ENCODE measurements at places on chromosomes 16 and 17.

DNA sequence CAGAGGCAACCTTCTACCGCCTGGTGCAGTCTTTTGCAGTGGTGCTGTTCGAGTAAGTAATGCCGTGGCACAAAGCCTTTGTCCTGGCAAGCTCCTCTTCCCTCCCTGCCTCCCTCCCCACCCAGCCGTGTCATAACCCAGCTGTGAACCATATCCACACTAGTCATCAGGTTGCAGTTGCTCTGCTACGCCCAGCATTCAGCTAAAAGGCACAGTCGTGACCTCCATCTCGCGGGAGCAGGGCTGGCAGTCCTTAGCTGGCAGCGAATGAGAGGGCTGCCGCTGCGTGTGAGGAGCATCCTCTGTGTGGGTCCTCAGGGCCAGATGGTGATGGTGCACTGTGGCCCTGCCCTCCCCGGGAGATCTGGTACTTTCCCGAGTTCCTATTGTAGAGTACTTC is 39.3 kb downstream of the CIBAR2 start:
- DNase-seq = no peak

DNA sequence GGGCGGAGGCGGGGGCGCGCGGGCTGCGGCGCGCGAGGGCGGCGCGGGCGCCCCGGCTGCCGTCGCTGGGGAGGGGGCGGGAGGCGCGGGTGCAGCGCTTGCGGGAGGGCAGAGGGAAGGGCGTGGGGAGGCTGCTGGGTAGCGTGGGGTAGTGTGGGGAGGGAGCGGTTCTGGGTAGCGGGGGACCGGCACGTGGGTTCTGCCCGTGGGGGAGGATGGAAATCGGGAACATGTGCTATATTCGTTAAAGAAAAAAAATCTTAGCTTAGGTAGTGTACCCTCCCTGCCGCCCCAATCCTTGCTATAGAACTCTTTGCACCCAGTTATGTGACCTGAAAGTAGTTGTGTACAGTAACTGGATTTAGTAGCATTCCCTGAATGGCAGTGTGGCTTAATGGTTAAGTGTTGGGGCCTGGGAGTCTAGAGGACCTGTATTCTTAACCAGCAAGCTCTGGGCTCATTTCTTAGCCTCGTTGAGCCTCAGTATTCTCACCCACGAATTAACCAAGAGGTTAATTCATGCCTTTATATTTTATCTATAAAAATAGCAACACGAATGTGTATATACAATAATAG is 646 bp downstream of the RABEP1 start:
- no peak for DNase-seq

DNA sequence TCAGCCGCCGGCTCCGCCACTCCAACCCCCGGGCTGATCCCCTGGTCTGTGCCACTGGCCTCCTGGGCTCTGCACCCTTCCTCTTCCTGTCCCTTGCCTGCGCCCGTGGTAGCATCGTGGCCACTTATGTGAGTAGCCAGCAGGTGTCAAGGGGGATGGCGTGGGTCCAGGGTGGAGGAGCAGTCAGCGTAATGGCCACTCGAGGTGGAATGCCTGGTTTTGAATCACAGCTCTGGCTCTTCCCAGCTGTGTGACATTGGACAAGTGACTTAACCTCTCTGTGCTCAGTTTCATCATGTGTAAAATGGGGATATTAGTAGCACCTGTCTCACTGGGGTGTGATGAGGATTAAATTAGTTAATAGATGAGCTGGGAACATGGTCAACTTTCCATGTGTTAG is 2.4 kb upstream of the LAT start:
- no peak for DNase-seq

GRCh38 chr16:81006211-81006812 is 373 bp downstream of the CMC2 start:
- no peak for DNase-seq

- no peak for DNase-seq
These were observed 4.4 kb upstream of the SNX29 start for GRCh38 chr16:11972128-11972527.

DNA sequence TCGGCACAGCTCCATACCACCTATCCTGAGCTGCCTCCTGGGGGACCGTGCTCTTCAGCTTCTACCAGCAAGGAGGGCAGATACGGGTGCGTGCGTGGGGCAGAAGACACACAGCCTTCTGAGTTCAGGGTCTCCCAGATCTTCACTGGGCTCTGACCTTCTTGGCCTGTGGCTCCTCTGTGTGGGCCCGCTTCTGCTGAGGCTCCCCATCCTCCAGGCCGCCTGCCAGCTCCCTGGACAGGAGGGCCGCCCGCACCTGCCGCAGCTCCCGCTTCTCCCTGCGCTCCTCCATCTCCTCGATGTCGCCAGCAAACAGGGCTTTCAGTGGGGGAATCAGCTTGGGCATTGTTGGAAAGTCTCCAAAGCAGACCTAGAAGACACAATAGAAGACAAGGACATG is 25.2 kb downstream of the ELAC2 start:
- DNase-seq = no peak

DNA sequence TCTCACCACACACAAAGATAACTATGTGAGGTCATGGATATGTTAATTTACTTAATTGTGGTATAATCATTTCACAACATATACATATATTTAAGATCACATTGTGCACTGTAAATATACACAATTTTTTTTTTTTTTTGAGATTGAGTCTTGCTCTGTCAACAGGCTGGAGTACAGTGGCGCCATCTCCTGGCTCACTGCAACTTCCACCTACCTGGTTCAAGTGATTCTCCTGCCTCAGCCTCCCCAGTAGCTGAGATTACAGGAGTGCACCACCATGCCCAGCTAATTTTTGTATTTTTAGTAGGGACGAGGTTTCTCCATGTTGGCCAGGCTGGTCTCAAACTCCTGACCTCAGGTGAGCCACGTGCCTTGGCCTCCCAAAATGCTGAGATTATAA is 11.5 kb upstream of the PRSS54 start:
- DNase-seq = no peak

- no peak for DNase-seq
These were observed 288.6 kb downstream of the SNX29 start for GRCh38 chr16:12265108-12265507.

GRCh38 chr17:38577244-38577643 is 28.5 kb downstream of the SRCIN1 start:
- DNase-seq = no peak

DNA sequence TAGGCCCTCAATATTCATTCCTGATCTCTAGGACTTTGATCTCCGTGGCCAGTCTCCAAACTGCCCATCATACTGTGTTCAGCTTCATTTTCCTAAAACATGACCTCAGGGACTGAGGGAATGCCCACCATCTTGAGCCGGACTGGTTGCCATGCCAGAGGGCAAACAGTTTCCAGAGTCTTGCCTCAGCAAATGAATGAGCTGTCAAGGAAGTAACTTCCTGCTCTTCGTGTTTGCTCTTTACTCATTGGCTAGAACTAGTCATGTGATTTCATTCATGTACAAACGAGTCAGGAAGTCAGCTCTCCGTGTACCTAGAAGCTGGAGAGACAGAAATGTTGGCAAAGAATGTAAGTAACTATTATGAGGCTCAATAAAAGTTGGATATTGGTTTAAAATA is 50.2 kb downstream of the ANKFN1 start:
- DNase-seq = no peak

DNA sequence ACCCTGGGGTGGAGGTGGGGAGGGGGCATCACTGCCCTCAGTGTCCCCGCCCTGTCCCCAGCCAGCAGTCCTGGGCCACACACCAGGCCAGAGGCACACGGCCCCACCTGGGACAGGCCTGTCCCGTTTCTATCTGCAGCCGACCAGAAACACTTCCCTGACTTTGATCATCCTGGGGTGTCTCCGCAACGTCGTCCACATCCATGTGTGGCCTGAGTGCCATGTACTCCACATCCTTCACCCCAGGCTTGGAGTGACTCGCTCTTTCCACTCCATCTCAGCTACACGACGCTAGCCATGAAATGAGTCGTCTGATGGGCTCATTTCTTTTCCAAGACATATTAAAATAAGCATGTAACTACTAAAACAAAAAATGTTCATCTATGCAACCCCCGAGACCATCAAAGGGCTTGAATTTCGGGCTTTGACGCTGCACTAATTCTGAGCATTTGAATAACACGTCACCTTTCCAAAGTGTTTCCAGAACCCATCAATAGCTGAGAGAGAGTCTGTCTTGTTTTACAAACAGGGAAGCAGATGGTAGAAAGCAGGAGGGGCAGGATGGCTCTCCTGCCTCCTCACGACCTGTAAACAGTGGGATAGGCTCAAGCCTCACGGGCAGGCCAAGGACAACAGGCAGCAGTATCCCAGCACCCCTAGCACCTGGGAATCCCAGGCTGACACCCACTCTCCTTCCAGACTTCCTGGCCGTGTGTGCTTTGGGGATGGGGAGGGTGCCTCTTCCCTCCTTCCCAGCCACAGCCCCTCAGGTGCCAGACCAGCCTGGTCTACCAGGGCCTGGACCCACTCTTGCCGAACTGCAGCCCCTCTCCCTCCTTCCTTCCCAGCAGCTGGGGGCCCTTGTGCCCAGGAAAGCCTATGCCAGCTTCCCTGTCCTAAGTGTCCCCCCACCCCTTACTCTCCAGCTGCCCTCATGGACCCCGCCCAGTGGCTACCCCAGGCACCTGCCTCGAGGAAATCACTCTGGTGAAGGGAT is 20.0 kb upstream of the RASD1 start:
- DNase-seq = peak; percentile 47

- no peak for DNase-seq
These were observed 34.6 kb downstream of the TSC2 start for GRCh38 chr16:2082171-2082982.

DNA sequence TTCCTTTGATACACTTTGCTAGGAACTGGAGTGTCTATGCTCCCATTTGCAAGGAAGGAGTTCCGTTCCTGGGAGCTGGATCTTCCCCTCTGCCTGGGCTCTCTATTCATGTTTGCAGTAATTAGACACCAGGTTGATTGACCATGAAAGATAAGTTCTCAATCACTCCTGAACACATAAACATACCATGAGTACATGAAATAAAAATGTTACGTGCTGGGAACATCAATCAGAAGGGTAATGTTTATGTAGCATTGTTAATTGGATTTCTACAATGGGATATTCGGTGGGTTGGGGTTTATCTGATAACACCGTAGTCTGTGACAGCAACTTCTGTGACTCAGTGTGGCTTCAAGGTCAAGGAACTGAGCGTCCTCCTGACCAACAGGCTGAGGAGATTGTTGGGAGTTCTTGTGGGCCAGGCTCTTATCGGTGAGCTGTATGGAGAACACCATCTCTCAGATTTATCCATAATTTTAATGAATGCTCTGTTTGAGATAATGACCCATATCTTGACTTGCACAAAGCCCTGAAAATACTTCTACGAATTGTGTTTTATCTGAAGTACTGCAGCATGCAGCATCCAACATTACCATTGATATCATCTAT is 136.4 kb downstream of the NPIPB5 start:
- DNase-seq = no peak

- DNase-seq = no peak
These were observed 12.3 kb downstream of the FCSK start for GRCh38 chr16:70466805-70467076.

All from HS-5 (cell line).